A172 (cell line): ENCODE measurements at places on chromosomes 2 and 18. TPM values are rescaled to one million over a fixed set of nuclear protein-coding genes. Genes with fewer than 3 reads are reported as not detected.
A peak's percentile ranks its signal among the peaks of the same experiment; 100 is the strongest.

The LIMS1 gene
- 53.8 and 91.9 TPM in 2 replicates for total RNA-seq

The IL37 gene
- not detected in 2 replicates for total RNA-seq

The PTPRN gene
- total RNA-seq: 19.3 and 31.5 TPM in 2 replicates

The IL36G gene
- not detected in 2 replicates for total RNA-seq

The MTIF2 gene
- 48.9 and 63.9 TPM in 2 replicates for total RNA-seq

The VAMP5 gene
- total RNA-seq: 36.2 and 51.0 TPM in 2 replicates

The FAP gene
- total RNA-seq: 1.9 and 2.2 TPM in 2 replicates

DNA sequence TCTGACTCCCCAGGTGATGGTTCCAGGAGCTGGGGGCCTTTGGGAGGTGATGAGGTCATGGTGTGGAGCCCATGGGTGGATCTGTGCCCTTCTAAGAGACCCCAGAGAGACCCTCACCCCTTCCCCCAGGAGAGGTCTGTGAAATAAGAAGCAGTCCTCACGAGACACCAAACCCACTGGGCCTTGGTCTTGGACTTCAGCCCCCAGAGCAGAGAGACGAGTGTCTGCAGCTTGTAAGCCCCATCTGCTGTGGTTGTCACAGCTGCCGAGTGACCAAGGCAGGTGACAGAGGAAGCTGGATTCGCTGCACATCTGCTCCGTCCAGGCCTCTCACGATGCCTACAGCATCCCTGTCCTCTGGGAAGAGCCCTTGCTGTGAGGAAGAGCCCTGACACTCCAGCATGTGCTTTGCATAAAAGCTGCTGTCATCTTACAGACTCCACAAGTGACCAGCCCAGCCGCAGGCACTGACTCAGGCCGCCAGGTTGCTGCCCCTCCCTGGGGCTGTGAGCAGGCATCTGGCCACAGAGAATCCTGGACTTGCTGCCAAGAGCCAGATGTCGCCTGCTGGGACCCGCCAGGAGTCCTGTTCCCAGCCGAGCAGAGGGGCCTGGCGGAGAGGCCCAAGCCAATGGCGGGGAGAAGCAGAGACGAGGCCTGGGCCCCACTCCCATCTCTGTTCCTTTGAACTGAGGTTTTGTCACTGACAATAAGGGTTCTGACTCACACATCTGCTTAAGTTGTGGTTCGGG lies 150.8 kb downstream of the PXDN start:
- peak; percentile 98 for DNase-seq

GRCh38 chr18:9177031-9177430 lies 40.5 kb downstream of the ANKRD12 start:
- no peak for DNase-seq

DNA sequence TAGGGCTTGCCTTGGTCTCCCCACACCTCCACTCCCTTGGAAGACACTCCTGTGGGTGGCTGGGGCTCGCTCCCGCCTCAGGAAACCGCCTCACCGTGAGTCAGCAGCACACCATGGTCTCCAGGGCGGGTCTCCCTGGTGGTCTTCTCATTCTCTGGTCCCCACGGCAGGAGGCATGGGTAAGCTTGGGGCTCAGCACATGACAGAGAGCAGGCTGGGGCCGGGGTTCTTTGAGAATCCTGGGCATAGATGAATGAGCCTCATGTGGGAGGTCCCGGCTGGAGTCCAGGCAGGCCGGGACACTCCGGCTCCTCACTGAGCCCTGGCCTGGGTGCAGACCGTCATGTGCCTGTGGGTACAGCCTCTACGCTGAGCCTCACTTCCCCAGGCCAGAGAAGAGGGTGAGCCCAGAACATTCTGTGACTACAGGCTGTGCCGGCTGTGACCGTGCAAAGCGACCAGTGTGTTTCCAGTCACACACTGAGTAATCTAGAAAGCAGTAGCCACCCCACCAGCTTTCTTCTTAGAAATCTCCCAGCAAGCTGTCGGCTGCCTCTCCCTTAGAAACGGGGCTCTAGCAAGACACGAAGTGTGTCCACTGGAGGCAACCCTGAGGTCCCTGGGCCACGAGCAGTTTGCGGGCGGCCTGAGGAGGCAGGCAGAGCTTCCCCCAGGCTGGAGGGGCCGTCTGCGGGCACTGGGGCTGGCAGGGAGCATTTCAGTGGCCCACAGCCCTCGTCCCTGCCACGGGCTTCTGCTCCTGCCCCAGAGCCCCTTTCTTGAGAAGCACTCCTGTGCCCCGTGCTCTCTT lies 93.1 kb downstream of the RHOB start:
- DNase-seq: no peak

DNA sequence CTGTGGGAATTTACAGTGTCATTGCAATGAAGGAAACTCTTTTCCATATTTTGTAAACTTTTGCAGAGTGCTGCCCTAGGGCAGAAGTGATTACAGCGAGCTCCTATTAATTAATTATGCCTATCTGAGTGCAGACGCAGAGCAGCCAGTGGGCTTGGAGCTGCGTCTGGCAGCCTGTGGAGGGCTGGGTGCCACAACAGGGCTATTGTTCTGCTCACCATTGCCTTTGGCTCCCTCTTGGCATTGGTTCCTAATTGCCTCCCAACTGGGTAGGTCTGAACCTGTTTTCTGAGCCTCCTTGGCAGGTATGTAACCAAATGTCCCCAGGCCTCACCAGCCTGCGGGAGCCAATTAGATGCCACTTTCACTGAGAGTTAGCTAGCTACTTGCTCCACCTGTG lies 25.6 kb upstream of the ITGB6 start:
- no peak for DNase-seq

DNA sequence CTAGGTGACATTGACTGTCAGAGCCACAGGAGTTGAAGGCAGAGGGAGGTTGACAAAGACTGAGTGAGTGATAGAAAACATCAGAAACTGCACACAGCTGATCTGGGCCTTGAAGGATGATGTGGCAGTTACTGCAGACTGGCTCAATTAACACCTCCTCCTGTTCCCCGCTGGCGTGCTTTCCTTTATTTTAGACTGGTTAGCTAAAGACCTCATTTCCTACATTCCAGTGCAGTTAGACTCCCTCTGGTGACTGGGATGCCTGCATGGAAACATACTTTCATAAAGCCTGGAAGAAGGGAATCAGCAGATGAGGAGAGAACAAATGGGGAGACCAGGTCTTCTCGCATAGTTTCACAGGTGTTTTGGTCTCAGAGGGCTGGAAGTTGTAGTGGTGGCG lies 7.1 kb downstream of the TPGS2 start:
- no peak for DNase-seq

DNA sequence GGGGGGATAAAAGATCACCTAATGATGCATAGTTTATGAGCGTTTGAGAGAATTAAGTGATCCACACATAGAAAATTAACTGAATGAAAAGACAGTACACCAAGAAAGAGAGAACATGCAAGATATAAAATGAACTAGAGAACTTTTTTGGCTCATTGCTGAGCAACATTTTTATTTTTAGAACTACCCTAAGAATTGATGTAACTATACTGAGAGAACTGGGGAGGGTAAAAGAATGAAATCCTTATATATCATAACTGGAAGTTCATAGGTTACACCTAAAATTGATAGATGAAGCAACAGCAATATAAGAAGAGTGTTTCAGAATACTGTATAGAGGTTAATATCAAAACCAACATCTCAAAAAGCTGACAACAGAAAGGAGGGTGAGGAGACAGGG lies 55.6 kb downstream of the USP34 start:
- no peak for DNase-seq

DNA sequence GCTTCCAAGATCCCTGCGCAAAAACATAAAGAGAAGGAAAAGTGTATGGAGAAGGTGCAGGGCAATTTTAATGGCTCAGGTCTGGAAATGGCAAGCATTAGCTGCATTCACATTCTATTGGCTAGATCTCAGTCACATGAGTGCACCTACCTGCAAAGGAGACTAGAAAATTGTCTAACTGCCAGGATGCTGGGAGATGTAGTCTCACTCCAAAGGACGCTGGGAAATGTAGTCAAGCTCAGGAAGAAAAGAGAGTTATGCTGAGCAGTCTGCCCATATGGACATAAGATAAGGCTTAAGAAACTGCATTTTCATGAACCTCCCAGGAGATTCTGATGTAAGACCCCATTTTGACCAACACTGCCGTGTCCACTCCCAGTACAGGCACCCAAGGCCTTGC lies 9.5 kb upstream of the KLHL29 start:
- peak; percentile 64 for DNase-seq

DNA sequence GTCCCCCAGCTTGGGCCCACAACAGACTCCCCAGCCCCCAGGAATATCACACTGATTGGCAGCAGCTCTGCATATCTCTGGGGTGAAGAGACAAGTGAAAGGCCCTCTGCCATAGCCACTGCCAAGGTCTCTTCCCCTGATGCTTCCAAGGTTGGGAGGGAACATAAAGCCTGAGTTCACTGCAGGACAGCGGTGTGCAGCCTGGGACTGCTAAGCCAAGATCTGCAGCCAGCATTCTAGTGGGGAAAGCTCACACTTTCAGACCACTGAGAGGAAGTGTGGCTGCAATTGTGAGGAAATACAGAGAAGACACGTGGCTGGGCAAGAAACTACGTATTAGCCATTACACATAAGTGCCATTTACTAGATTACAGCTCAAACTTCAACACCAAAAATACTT lies 100.7 kb downstream of the MAIP1 start:
- no peak for DNase-seq
